ENCODE measurements at places on chromosomes 1 and 21. TPM values are rescaled to one million over a fixed set of nuclear protein-coding genes. Genes with fewer than 3 reads are reported as not detected.

The LORICRIN gene
- not detected for total RNA-seq

The KDF1 gene
- total RNA-seq = not detected

The SWT1 gene
- total RNA-seq = 8.1 TPM

GRCh38 chr1:183604815-183605214 is 14.6 kb upstream of the NCF2 start:
- no peak for DNase-seq

DNA sequence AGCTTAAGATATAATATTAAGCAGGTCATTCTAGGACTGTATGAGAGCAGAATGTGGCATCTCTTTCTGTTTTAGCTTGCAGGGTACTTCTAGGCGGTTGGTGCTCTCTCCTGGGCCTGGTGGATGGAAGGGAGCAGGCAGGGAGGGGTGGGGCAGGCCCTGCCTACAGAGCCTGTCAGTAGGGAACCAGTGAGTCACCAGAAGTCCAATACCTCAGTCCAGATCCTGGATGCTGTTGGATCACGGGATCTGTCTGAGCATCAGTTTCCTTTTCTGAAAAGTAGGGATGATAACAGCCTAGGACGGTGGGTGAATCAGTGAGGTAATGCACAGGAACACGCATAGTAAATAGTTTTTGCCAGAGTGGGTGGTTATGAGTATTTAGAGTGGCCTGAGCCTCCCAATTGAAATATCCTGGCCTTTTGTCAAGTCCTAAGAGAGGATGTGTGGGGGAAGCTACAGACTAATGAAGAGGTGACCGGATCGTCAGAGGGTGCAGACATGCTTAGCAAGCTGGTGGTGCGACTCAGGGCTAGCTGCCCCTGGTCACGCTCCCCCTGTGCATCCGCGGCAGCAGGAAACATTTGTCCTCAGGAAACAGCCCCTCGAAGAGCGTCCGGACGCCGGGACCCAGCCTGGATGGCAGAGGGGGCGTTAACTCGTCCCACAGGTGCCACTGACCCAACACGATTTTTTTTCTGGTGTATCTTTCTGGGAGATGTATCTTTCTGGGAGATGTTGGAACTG is 23.9 kb downstream of the NAV1 start:
- peak; percentile 93 for DNase-seq

DNA sequence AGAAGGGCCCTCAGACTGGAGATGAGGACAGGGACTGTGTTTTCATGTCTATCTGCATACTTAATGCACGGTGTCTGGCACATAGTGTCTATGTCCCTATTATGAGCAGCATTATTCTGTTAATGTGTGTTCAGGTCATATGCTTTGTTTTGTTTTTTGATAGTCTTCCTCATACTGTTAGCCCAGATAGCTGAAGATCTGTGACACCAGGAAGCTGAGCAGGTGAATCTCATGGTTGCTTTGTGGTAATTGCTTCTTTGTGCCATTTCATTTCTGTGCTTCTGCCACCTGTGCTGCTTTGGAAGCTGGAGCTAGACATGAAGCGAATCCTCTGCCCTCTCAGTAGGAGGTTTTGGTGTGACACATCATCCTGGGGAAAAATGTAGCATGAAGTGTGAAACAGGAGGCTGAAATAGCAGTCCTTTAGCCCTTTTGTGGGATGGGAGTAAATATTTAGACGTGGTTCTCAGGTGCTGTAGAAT is 15.8 kb downstream of the SMAP2 start:
- no peak for DNase-seq

DNA sequence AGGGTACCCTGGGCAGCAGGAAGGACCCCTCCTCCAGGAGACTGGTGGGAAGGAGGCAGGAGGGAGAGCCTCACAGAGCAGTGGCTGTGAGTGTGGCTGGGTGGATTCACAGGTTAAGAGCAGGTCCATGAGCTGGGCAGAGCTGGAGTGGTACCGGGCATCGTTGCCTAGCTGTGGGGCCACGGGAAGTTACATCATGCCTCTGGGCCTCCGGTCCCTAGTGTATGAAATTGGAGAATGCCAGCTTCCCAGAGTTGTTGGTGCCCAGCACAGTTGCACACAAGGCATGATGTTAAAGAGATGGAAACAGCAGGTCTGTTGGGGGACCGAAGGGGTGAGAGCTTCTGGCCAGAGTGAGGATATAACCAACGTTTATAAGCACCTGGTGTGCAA is 18.5 kb downstream of the FOXO6 start:
- no peak for DNase-seq

GRCh38 chr1:189149547-189150375 is 1327.9 kb downstream of the BRINP3 start:
- DNase-seq = no peak

GRCh38 chr1:225254676-225255075 is 173.2 kb downstream of the LBR start:
- no peak for DNase-seq

DNA sequence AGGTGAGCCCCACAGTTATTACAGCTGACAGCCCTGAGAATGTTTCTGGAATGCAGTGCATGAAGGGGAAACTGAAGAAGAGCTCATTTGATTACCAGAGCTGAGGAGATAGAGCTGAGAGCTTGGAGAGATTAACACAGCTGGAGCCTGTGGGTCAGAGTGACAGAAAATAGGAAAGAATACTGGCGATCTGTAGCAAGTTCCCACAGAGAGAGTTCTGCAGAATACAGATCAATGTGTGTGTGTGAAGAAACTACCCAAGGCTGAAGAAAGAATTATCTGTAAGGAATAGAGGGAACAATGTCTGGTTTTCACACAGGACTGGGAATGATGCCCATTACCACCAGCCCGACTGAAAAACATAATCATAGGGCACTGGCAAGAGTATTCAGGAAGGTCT is 103.6 kb upstream of the SNX7 start:
- DNase-seq = no peak

GRCh38 chr1:156368889-156369684 is at the start of gene RHBG:
RHBG (plus strand) TSS chr1:156369211; CDS start chr1:156369250, 39 bp downstream.
- no peak for DNase-seq

DNA sequence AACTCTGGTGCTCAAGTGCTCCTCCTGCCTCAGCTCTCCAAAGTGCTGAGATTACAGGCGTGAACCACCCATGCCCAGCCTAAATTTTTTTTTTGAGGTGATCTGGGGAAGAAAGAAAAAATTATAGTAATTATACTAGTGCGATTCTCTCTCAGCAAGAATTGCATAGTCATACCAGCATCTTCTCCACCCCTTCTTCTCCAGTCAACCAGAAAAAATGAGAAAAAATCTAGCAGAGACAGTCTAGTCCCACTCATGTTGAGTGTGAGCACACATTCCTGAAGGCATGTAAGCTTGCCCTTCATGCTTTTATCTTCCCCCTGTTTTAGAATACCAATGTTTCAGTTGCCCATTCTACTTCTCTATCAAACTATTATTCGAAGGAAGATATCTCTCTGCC is 207.6 kb downstream of the S1PR1 start:
- DNase-seq = no peak

Measured in fibroblast of the aortic adventitia (primary cell).